Stimulated activated CD8-positive, alpha-beta memory T cell treated with anti-CD3 and anti-CD28 coated beads, Interleukin-2, amount 100 ng/mL, for 48 hours (primary cell): ENCODE measurements at places on chromosomes 16 and 17.

DNA sequence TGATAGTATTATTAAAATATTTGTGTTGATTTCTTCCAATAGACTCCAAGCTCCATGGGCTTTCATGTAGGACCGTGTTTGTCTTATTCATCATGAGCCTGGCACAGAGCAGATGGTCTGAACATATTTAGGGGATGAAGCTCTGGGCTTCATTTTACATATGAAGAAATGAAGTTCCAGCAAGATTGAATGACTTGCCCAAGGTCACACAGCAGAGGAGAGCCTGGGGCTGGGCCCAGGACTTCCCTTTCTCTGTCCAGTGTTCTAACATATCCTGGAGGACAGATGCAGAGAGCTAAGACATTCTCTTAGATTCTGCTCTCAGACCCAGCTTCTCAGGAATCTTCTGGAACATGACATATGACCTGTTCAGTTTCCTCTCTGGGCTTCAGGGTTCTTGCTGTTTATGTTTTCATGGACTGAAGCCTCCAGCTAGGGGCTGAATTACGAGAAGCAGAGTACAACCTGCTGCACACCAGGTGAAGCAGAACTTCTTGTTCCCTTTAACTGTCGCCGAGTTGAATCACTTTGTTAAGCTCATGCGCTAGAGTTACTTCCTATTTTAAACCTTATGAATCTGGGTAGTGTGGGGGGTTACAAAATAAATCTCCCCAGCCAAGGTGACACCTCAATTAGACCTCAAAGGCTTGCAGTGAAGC is 53.6 kb downstream of the GPRC5B start:
- DNase-seq, result no peak

- no peak for DNase-seq
These were observed 114.0 kb upstream of the GOT2 start for GRCh38 chr16:58847902-58848661.

DNA sequence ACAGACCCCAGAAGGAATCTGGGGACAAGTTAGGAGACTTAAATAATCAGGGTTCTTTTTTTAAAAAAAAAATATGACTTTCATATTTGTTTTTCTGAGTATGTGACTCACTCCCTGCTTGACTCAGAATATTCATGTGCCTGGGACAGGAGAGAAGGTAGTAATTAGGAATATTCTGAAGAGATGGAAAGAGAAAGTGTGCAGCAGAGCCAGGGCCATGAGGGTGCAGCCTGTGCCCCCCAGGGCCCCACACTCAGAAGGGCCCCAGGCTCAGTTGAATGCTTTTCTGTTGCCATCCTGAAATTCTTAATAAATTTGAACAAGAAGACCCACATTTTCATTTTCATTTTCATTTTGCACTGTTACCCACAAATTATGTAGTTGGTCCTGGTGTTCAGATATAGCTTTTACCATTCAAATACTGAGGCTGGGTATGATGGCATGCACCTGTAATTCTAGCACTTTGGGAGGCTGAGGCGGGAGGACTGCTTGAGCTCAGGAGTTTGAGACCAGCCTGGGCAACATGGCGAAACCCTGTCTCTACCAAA is 11.5 kb upstream of the LONP2 start:
- no peak for DNase-seq

DNA sequence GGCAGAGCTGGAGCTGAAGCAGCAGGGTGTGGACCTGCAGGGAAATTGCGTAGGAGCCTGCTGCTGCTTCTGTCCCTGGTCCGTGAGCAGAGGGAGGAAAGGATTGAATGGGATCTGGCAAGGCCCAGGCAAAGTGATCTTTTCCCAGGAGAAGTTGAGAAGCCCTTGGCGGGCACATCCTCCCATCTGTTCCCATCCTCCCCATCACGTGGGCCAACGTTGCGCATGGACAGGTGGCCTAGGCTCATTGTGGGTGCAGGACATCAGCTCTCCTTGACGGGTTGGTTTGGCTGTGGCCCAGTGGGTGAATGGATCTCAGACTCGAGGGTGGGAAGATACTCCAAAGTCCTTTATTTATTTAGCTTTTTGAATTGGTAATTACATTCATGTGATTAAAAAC is 29.4 kb upstream of the POLR3E start:
- no peak for DNase-seq

GRCh38 chr17:78108726-78109488 is 19.6 kb downstream of the TMC6 start:
- DNase-seq, result no peak

DNA sequence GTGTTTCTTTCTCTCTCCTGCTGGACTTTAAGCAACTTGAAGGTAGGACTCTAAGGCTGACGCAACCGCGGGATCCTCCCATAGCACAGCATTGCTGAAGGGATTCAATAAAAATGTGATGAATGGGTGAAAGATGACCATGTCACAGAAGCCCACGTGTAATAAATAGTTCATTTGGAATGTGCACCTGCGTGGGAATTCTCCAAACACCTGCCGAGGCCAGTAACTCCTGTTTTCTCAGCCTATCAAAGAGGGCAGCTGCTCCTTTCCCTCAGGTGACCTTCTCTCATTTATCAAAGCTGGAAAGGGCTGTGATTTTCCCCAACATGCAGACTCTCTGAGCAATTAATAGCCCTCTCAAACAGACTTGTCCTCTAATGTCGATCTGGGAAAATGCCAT is 235.7 kb downstream of the STX8 start:
- DNase-seq, result no peak

DNA sequence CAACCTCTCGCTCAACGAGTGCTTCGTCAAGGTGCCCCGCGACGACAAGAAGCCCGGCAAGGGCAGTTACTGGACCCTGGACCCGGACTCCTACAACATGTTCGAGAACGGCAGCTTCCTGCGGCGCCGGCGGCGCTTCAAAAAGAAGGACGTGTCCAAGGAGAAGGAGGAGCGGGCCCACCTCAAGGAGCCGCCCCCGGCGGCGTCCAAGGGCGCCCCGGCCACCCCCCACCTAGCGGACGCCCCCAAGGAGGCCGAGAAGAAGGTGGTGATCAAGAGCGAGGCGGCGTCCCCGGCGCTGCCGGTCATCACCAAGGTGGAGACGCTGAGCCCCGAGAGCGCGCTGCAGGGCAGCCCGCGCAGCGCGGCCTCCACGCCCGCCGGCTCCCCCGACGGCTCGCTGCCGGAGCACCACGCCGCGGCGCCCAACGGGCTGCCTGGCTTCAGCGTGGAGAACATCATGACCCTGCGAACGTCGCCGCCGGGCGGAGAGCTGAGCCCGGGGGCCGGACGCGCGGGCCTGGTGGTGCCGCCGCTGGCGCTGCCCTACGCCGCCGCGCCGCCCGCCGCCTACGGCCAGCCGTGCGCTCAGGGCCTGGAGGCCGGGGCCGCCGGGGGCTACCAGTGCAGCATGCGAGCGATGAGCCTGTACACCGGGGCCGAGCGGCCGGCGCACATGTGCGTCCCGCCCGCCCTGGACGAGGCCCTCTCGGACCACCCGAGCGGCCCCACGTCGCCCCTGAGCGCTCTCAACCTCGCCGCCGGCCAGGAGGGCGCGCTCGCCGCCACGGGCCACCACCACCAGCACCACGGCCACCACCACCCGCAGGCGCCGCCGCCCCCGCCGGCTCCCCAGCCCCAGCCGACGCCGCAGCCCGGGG is 1.3 kb downstream of the FOXC2 start:
- no peak for DNase-seq

DNA sequence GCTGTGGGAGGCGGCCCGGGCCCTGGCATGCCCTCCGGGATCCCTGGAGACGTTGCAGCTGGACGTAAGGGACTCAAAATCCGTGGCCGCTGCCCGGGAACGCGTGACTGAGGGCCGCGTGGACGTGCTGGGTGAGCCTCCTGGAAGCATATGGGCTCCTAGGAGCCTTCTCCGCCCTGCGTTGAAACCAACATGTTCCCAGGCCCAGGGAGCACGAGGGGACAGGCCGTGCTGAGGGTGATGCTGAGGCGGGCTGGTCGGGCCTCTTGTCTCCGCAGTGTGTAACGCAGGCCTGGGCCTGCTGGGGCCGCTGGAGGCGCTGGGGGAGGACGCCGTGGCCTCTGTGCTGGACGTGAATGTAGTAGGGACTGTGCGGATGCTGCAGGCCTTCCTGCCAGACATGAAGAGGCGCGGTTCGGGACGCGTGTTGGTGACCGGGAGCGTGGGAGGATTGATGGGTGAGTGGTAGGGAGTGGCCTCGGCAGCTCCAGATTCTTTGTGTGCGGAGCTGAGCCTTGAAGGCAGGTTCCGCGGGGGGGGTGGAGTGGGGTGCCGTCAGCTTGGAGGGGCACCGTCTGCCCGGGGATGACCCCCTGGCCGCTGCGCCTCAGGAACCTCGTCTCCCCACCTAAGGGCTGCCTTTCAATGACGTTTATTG is 567 bp downstream of the HSD17B1 start:
- no peak for DNase-seq

GRCh38 chr16:85730186-85730465 is 20.8 kb downstream of the C16orf74 start:
- no peak for DNase-seq

- no peak for DNase-seq
These were observed 1.3 kb upstream of the MRTFB start for GRCh38 chr16:14069818-14070217.

GRCh38 chr16:9447195-9447551 is 355.7 kb downstream of the HAPSTR1 start:
- no peak for DNase-seq

GRCh38 chr16:901715-902601 is 68.8 kb downstream of the LMF1 start:
- no peak for DNase-seq
